ENCODE measurements at places on chromosomes 11 and 22.
A peak's percentile ranks its signal among the peaks of the same experiment; 100 is the strongest.

DNA sequence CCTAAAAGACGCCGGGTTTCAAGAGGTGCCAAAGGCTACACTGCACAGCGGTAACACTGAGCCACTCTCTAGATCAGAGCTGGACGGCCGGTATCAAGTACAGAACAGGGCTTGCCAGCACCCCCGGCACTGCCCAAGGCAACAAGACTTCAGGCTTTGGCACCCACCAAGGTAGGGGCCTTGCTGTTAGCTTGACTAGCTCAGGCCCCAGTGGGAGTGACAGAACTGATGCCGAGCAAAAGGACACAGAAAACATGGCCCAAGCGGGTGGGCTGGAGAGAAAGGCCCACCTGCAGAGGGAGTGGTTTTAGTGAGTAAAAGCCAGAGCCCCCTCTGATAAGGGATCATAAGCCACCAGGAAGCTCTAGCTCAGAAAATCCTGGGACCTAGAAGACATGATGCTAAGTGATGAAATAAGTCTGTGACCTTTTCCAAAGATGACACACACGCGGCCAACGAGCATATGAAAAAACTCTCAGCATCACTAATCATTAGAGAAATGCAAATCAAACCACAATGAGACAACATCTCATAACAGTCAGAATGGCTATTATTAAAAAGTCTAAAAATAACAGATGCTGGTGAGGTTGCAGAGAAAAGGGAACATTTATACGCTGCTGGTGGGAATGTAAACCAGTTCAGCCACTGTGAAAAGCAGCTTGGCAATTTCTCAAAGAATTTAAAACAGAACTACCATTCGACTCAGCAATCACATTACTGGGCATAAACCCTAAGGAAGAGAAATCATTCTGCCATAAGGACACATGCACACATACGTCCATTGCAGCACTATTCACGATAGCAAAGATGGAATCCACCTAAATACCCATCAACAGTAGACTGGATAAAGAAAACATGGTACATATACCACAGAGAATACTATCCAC is 12.9 kb downstream of the EHD1 start:
- no peak for DNase-seq

GRCh38 chr11:69320756-69321741 is 27.1 kb downstream of the MYEOV start:
- DNase-seq = no peak

- no peak for DNase-seq
Observed at GRCh38 chr11:40491341-40491740, 968.1 kb downstream of the LRRC4C start.

DNA sequence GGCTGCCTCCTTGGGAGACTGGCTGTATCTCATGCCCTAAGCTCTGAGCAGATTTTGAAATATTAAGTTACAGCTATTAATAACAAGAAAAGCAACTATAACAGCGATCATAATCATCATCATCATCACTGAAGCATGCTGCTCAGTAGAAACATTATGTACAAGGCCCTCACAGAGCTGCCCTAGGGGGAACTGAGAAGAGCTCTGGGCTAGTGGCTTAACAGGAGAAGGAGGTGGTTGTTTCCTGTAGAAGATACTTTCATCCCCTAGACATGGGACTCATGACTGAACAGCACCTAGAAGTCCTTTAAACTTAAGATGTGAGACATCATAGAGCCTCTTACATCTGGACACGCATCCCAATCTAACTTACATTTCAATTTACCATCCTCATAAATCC is 332.8 kb upstream of the PLET1 start:
- no peak for DNase-seq

- no peak for DNase-seq
Observed at GRCh38 chr22:29740216-29740615, 20.4 kb downstream of the CABP7 start.

DNA sequence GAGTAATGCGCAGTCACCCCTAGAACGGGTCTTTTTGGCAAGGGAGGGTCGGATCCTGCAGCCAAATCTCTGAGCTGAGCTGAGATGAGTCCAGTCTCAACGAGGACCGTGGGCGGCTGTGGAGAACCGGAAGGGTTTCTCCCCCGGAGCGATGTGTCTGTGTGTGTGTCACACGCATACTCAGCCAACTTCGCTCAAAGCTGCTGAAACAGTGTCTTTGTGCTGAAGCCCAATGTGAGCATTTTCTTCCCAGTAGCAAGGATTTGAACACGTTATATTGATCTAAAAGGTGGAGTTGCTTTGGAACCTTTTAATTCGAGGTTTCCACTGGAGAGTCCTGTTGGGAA is 1.4 kb upstream of the CELSR1 start:
- no peak for DNase-seq

- DNase-seq = no peak
Observed at GRCh38 chr22:38124236-38124974, 13.9 kb upstream of the BAIAP2L2 start.

DNA sequence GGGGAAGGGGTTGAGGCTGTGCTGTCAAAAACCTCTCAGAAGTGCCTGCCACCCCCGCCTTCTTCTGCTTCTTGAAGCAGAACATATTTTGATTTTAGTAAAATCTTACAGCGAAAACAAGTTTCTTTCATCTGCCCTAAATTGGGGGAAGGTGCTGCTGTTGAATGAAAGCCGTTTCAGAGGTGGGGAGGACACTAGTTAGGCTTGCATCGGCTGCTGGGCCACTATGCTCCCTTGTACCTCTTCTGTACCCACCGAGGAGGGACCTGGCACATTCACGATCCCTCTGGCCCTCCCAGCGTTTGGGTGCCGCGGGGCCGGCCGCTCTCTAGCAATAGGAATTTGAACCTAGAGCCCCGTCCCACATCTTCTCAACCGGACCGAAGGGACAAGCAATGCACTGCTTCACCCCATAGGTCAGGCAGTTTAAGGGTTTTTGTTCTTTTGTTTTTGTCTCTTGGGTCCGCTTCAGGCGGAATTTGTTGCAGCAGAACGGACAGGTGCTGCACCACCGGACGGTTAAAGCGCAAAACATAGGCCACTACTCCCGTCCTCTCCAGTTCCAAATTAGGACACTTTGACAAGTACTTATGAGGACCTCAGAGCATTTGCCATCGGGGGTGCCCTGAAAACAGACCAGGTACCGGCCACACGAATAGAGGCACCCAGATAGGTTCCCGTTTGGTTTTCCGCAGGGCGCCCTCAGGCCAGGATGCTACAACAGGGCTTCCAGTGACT is 5.6 kb downstream of the SLC6A5 start:
- no peak for DNase-seq

- no peak for DNase-seq
Observed at GRCh38 chr22:29190051-29190450, 15.6 kb upstream of the EMID1 start.

DNA sequence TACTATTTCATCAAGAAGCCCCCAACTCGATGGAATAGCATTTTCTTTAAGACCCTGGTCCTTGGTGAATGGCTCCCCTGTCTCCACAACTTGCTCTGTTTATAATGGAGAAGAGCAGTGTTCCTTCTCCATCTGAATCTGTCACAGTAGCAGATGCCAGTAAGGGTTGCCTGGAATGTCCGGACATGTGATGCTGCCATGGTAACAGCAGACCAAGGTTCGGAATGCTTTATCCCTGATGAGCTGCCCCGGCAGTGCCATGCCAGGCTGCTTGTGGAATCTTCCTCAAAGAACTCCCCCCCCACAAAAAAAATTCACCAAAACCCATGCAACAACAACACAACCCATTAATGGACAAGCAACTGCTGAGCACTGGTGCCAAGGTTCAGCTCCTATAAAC is 72.5 kb downstream of the KCNC1 start:
- no peak for DNase-seq

GRCh38 chr11:82326853-82327252 is 406.8 kb downstream of the FAM181B start:
- DNase-seq = no peak

GRCh38 chr11:59769111-59769510 is 13.9 kb downstream of the STX3 start:
- DNase-seq = no peak

DNA sequence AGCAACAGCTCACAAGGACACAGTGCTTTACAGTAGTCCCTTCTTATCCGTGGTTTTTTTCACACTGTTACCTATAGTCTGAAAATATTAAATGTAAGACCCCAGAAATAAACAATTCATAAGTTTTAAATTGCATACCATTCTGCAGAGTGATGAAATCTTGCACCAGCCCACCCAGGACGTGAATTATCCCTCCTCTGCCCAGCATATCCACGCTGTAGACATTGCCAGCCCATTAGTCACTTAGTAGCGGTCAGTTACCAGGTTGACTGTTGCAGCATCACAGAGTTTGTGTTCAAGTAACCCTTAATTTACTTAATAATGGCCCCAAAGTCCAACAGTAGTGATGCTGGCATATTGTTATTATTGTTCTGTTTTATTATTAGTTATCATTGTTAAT is 3.6 kb downstream of the CLTCL1 start:
- DNase-seq = no peak

DNA sequence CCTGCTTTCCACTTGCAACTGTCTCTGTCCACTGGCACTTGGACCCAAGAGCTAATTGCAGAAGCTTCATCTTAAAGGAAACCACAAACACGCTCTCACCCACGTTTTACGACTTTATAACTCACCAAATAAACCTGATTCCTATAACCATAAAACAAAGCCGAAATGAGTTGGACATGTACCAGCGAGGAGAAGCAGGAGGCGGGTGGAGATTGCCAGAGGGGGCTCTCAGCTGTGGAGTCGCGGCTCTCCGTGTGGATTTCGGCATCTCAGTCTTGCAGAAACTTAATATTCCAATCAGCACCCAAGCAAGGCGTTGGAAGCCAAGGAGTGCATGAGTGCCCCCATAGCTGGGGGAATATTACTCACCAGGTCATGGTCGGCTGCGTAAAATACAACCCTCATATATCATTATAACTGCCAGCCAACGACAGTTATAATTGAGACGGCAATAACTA is 483.6 kb downstream of the MN1 start:
- no peak for DNase-seq

GRCh38 chr11:78982473-78982872 is 407.8 kb upstream of the NARS2 start:
- no peak for DNase-seq

GRCh38 chr11:71268706-71269321 is 16.4 kb upstream of the SHANK2 start:
- DNase-seq = no peak

DNA sequence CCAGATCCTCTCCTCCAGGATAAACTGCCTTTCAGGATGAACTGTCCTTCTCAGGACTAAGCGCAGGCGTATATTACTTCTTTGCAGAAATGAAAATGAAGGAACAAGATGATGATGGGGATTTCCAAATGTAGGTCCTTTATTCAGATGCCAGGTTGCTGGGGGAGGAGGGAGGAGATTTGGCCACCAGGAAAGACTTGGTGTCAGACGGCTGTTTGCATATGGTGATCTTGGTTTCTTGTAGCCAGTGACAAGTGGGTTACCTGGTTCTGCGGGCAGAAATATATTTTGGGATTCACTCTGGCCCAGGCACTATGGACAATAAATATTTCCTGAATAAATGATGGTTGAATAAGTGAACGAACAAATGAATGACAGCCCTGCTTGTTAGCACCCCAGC is 243.4 kb downstream of the MIAT start:
- DNase-seq = no peak

DNA sequence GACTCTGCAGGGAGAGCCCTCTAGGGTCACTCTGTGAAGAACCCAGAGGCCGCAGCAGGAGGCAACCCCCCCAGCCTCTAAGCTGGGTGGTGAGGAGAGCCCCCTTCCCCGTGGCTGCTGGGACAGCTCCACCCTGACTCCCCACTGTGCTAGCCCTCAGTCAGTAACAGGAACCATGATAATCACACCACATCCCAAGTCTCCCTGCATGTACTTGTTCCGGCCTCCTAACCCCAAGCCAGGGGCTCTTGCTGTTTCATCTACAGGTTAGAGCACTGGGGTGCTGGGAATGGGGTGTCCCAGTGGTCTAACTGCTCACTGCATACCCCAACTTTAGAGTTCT is 26.9 kb downstream of the ARVCF start:
- DNase-seq = no peak

DNA sequence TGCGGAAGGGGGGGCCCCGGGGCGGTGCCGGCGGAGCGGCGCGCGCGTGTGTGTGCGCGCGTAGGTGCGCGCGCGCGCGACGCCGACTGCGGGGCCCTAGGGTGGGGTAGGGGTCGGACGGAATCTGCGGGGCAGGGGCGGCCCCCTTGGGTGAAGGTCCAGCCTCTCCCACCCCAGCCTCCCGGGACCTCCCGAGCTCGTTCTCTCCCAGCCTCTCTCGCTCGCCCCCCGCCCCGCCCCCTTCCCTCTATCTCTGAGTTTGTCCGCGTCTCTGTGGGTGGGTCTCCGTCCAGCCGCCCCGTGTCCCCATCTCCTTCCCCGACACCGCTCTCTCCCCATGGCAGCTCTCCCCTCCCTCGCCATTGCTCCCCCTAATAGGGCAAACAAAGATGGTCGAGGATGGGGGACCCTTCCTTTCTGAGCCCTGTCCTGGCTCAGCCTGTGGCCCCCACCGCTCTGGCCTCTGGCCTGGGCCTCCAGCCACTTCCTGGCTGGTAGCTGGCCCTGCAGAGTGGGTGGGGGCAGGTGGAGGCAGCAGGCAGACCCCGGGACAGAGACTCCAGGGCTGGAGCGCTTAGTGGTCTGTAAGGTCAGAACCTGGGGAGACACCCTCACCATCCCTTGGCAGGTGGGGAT is 33.0 kb upstream of the PRR5 start:
- no peak for DNase-seq

- DNase-seq = no peak
Observed at GRCh38 chr11:116642481-116642880, 130.3 kb downstream of the BUD13 start.

DNA sequence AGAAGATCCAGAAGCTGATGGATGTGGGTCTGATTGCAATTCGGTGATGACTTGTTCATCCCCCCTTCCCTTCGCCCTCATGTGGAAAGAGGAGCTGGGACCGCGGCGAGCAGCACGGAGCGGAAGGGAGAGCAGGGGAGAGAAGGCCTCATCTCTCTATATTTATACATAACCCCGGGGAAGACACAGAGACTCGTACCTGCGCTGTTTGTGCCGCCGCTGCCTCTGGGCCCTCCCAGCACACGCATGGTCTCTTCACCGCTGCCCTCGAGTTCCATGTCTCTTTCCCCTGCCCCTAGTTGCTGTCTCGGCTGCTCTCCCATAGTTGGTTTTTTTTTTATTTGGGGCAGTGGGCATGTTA is 2.5 kb upstream of the FERMT3 start:
- DNase-seq = no peak

DNA sequence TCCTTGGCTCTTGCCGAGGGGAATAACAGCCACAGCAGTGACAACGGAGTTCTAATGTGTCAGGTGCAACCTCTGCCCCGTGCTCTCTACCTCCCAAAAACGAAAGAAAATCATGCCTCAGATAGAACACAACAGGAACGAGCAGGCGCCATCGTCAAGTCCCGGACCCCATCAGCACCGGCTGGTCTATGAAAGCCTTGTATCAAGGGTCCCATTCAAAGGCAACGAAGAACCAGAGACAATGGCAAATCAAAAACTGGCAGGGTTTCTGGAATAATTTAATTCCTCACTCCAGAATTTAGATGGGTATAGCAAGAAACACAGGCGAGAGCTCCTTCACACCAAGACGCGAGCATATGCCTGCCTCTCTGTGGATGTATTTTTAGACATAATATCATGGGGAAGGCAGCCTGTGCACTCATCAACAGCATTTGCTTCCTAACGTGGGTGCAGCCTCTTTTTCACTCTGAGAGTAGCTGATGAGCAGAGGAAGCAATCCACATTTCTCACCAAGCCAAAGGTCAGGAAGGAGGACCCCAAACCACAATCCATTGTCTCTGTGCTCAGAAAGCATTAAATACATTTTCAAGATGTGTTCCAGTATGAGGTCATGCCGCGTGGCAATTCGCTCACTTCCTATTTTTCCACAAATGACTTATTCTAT is 193.4 kb upstream of the BLID start:
- peak; percentile 54 for DNase-seq

Data from anterior cingulate cortex (tissue), 58 donors.